ENCODE measurements at places on chromosomes 4 and X.

DNA sequence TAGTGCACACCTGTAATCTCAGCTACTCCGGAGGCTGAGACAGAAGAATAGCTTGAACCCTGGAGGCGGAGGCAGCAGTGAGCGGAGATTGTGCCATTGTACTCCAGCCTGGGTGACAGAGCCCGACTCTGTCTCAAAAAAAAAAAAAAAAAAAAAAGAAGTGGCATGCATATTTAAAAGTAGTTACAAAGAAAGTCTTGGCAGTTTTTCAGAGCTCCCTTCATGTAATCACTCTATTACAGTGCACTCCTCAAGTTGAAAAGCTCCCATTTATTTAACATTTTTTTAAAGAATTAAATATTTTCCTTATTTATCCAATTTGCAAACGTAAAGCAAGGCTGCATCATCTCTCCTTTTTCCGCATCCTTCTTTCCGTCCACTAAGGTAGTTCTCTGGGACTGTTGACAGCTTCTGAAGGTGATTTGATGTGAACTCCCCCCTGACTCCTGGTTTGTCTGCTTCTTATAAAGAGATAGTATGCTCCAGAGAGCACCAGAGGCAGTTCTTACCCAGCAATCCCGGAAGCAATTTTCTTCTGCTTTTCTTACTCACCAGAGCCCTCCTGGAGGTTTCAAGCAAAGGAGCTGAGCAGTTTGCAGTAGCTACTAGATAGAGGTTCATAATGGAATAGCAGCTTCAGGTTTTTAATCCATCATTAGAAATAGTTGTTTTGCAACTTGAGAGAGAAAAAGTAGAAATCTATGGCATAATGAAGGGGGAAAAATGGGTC is 151.0 kb downstream of the PALLD start:
- no peak for DNase-seq

DNA sequence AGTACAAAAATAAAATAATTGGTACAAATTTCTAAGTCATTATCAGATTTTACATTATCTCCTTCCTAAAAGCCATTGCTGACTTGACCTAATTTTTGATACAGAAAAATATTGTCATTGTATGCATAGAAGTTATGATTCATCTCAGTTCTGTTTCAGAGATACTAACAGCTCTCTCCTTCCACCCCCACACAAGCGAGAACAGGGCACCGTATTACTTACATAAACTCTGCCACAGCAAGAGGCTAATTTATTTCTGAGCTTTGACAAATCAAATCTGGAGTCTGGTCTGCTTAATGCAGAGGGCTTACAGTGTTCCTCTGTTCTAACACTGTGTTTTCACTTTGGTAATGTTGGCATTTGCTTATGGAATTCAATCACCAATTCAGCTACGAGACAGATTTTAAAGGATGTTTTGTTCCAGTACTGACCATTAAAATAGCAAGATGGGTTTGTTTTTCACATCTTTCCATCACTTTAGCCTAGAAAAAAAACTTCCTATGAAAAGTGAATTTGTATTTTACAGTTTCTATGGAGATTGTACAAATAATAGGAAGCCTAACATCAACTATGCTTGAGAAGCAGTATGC is 181.8 kb downstream of the USP46 start:
- DNase-seq, result no peak

GRCh38 chr4:150117094-150117493 is 38.8 kb downstream of the DCLK2 start:
- DNase-seq, result no peak

- peak; percentile 47 for DNase-seq
These were observed 43.5 kb upstream of the SLC25A31 start for GRCh38 chr4:127686658-127687057.

DNA sequence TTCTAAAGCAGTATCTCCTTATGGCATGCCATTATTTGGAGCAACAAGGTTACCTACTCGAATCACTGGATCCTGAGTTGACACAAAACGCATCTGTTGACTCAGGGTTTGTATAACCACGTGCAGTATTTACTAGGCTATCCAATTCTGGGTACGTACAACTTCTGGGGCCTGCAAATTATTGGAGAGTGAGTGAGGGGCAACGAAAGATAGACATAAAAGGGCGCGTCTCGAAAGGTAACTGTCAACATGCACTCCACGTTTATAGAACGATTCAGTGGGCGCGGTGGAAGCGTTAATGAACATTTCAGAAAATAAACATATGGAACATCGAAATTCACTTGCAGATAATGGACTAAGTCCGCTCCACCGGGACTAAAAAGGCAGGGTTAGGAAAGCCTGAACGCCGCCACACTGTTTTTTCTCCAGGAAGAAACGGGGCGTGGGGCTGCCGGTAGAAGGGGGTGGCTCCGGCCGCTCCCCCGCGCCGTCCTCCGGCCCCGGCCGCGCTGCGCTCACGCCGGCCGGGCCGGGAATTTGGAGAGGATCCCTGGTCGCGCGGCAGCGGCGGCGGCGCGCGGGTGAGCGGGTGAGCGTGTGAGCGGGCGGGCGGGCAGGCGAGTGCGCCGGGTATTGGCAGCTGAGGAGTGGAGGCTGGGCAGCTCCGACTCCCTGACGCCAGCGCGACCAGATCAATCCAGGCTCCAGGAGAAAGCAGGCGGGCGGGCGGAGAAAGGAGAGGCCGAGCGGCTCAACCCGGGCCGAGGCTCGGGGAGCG is at the start of gene SMAD1:
Gene SMAD1 (plus strand): TSS at position 690 of the 778 bp plus-strand sequence. CDS start 32,761 bp downstream, outside the sequence.
- peak; percentile 87 for DNase-seq

- DNase-seq, result peak; percentile 67
These were observed 54.0 kb downstream of the JADE1 start for GRCh38 chr4:128863312-128864075.

DNA sequence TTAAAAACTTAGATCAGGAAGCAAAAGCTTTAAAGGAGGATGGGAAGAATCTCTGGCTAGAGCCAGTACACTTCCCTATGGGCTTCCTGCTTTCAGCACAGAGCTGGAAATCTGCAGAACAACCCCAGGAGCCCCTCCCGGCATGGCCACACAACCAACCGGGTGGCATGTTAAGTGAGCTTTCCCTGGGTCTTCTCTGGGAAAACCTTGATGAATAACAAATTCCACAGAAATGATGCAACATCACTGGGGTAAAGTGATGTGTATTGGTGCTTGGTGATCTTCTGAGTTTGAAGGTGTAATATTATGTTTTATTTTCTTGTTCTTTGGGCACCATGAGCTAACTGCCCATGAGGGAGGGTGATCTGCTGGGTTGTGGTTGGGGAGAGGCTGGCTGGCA is 22.1 kb downstream of the NHS start:
- no peak for DNase-seq
